ENCODE measurements at places on chromosomes 12 and 14.

DNA sequence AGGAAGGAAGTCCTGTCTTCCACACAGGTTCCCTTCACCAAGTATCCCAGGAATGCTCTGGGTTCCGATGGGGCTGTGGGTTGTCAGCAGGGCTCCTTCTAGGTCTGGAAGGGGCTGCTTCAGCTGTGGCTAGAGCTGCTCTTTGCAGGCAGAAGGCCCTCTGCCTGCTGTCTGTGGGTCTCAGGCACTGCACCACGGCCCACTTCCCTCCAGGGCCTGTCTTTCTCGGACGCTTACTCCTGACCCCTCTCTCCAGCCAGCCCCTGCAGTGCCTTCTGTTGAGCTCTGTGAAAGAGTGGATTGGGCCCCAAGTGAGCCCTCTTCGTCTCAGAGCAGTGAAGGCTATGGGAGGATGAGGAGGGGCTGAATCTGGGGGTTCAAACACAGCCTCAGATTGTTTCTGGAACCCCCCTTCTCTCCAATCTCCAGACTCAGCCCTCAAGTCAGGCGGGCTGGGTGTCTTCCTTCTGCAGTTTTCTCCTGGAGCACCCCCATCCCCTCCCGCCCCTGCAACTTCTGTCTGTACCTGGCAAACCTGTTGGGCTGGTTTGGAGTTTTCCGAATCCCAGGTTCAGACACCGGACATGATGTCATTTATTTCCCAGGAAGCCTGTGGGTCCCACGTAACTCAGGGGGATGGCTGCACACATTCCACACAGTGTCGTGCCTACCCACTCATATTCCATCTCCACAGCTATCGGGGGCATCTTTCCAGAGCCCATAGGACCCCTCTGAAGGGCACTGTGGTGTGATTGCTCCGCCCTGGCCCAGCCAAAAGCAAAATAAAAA, 24.9 kb upstream of the SPPL3 start:
- no peak for DNase-seq

- peak; percentile 78 for DNase-seq
Measured at GRCh38 chr12:56338308-56339157, at the start of gene IL23A. TSS of gene IL23A (plus strand) at chr12:56338884. CDS start at chr12:56339045, 161 bp downstream.

GRCh38 chr14:34075042-34075744, 124.3 kb upstream of the EGLN3 start:
- DNase-seq, result no peak

DNA sequence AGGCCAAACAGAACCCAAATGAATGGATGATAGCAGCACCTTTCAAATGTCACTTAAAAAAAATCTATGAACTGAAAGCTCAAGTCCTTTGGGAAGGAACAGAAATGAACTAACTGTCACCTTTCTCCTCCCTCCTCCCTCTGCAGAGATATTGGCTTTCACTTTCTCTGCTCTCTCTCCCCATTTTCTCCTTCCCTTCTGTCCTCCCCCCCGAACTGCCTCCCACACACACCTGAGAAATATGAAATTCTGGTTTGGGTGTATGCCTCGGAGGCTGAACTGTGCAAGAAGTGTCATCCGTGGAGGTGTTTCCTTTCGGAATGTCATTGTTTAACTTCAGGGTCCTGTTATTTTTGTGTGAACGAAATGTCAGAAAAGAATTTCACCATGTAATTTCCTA, 87.8 kb downstream of the NEDD1 start:
- DNase-seq, result no peak

GRCh38 chr12:25553098-25553497, at the start of gene LMNTD1:
TSS of gene LMNTD1 (minus strand) at chr12:25553283. CDS start at chr12:25552959, 324 bp downstream.
- no peak for DNase-seq

DNA sequence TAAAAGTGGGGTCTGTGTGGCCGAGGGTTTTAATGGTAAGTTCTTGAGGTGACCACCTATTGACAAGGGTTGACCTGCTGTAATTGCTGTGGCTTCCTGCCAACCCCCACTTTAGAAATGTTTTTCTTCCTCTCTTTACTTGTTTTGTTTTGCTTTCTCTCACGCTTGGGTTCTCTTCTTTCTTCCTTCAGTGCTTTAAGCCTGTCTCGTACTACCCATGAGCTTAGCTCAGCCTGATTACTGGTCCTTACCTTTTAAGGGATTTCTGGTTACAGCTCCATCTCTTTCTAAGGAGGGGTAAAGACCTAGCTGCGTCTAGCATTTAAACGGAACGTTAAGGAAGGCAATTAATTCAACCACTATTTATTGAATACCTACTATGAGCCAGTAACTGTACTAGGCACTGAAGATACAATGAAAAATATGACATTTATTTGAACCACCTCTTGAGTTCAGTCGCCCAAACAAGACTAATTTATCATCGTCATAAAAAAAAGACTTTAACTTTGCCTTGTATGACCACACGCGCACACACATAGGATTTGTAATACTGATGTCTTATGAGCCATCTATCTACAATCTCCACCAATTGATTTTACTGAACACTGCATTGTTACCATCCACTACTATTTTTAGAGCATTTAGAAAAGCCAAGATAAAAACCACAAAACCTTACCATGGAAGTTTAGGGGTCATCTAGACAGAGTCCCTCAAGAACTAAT, 888 bp upstream of the PPP1R12A start:
- no peak for DNase-seq
